Right renal cortex interstitium (tissue), 3 donors: ENCODE measurements at places on chromosomes 3 and 15. TPM values are rescaled to one million over a fixed set of nuclear protein-coding genes. Genes with fewer than 3 reads are reported as not detected.

PLA2G4B gene
- 7.9 TPM for polyA plus RNA-seq

LRRC31 gene
- polyA plus RNA-seq: 0.26 TPM

DNA sequence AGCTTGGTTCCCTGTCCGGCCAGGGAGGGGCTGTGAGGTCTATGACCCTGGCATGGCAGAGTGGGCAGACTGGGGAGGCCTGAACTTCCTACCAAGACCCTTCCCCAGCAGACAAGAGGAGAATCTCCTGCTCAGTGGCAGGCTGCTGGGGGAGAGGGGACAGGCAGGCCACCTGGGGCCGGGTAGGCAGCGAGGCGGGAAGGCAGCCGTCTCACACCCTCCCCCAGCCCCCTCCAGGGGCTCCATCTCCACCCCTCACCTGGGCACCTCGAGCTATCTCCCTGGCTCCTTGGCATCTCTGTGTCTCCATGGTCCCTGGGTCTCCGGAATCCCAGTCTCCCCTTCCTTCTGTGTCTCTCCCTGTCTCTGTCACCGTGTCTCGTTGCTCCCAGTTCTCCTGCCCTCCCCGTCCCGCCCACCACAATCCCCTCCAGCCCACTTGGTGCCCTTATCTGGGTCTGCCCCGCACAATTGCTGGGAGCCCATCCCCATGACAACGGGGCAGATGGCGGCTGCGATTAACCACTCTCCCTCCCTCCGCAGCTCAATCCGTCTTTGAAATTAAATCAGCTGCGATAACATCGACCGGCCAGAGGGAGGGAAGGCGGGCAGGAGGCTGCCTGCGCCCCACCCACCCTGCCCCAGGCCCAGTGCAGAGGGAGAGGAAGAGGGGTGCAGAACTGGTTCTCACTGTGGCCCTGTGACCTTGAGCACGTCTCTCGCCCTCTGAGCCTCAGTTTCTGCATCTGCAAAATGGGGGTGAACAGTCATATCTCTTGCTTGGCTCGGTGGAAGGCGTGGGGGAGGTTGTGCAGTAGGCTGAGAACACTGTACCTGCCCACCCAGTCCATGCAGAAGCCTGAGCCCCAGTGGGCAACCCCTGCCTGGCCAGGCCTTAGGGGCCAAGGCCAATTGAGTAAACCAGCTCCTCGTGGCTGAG is 9.6 kb downstream of the DNAJB8 start:
- DNase-seq: no peak

- DNase-seq: no peak
Observed at GRCh38 chr15:29668120-29668602, 154.1 kb downstream of the TJP1 start.

GRCh38 chr15:58329211-58329610 is 102.6 kb upstream of the LIPC start:
- no peak for DNase-seq

DNA sequence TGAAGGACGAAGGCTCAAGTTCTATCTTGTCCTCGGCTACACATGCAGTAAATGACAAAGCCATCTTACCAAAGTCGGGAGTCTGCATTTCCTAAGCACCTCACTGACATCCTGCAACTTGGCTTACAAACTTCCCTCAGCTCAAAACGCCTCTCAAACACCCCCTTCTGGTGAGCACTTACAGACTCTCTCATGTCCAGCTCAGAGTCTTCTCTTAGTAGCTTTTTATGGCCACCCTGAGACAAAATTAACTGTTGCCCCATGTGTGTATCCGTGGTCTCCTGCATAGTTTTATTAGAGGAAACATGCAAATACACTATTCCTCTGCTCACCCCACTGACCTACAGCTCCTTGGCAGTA is 819.7 kb downstream of the FHIT start:
- no peak for DNase-seq

GRCh38 chr3:194720048-194720447 is 34.4 kb downstream of the FAM43A start:
- DNase-seq: no peak

DNA sequence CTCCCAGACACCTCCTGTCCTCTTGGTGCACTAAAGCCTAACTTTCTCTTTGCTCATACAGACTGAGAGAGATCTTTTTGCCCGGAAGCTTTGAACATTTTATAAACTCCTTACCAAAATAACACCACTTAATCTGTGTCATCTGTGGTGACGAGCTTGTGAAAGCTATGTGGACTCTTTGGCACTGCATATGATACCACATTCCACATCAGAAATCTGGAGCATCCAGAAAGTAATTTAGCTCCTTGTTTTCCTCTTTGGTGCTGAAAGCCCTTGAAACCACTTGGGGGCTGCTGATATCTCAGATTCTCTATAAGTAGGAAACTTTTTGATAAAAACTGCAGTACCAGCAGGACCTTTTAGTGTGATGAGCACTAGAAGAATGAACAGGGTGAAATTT is 128.3 kb downstream of the ALCAM start:
- no peak for DNase-seq

DNA sequence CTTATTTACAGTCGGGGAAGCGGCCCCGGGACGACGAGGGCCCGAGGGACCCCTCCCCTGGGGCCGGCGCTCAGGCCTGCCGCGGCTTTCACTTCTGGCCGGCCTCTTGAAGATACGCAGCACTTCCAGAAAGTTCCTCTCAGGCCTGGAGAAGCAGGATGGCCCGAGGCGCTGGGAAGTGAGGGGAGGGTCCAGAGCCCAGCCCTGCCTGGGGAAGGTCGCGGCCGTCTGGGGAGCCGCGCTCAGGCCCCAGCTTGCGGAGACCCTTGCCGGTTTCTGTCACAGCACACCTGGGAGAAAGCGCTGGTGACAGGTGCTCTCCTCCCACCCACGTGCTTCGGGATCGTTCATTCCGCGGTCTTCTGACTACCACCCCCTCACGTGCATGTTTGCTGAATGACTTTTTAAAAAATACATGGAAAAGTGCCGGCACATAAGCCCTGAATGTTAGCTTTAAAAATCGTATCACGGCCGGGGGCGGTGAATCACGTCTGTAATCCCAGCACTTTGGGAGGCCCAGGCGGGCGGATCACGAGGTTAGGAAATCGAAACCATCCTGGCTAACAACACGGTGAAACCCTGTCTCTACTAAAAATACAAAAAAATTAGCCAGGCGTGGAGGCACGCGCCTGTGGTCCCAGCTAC is 727 bp upstream of the TM2D3 start:
- no peak for DNase-seq

- DNase-seq: no peak
Observed at GRCh38 chr3:128054367-128054766, 2.1 kb downstream of the SEC61A1 start.

DNA sequence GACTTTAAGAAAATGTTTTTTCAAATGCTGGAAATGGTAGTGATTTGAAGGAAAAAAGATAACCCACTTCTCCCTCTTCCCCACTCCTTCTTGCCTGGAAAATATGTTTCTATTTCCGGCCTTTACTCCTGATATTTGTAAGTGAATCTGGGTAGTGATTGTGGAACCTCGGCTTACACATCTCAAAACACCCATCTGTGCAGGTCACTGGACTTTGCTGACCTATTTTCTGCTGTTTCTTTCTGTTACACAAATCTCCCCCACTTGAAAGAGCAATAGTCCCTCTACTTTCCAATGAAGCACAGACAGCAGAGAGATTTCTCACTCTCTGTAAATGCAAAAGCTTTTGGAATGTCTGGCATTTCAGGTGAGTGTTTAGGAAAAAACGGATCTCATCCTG is 76.9 kb upstream of the ICE2 start:
- DNase-seq: no peak

DNA sequence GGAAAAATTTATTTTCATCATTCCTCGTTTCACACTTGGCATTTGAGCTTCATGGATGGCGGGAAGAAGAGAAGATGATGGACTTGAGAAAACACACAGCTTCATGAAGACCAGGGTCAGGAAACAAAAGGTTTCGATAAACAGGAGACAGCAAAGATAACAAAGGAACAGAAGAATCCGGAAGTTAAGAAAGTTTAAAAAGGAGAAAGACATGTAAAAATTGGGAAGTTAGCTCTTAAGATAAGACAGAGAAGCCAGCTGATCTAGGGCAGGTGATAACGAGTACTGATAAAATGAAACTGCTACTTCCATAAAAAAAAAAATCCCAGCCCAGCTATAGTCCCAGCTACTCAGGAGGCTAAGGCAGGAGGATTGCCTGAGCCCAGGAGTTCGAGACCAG is 23.9 kb downstream of the IL5RA start:
- DNase-seq: no peak
